Dermis blood vessel endothelial cell (primary cell): ENCODE measurements at places on chromosomes 11 and 22. TPM values are rescaled to one million over a fixed set of nuclear protein-coding genes. Genes with fewer than 3 reads are reported as not detected.

DNA sequence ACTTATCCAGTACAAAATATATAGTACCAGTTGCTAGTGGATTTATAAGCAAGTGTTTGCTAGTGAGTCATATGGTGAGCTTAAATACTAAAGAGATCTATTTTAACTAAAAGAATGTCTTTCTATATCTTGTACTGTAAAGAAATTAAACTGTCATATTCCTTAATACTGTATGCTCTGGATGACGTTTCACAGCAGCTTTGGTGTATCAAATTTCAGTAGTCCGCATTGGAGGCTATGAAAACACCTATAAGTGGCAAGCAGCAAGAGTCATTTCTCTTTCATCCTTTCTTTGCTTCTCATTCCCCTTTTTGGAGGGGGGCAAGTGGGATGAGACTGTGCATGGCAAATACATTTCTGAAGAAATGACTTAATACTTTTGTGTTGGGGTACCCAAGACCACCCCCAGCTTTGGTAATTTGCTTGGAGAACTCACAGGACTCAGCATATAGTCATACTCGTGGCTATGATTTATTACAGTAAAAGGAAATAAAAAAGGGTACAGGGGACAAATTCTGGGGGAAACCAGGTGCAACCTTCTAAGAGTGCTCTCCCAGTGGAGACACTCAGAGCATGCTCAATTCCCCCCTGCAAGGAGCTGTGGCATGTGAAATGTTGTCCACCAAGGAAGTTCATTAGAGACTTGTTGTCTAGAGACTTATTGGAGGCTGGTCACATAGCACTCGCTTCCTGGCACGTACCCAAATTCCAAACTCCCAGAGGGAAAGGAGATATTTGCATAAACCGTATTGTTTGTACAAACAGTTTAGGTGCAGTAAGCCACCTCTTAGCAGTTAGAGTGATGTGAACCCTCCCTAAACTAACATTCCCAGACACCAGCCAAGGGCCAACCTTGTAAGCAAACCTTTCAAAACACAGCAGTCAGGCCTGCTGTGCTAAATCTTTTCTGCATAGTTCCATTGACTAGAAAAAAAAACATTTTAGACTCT is 210.8 kb downstream of the PGR start:
- DNase-seq: no peak

GRCh38 chr11:17608821-17609220 is 61.8 kb downstream of the OTOG start:
- no peak for DNase-seq

Gene DUSP8
- 0.37 and 1.2 TPM in 2 replicates for total RNA-seq

Gene ARL14EP
- 22.0 and 27.6 TPM in 2 replicates for total RNA-seq

Gene PAX6
- not detected in 2 replicates for total RNA-seq

Gene THRSP
- not detected in 2 replicates for total RNA-seq

- DNase-seq: no peak
These were observed 61.7 kb downstream of the PRR5L start for GRCh38 chr11:36357831-36358230.

Gene NCR3LG1
- 0.85 and 2.7 TPM in 2 replicates for total RNA-seq

Gene KRTAP5-2
- total RNA-seq: not detected in 2 replicates
